ENCODE measurements at places on chromosomes 11 and 22.

DNA sequence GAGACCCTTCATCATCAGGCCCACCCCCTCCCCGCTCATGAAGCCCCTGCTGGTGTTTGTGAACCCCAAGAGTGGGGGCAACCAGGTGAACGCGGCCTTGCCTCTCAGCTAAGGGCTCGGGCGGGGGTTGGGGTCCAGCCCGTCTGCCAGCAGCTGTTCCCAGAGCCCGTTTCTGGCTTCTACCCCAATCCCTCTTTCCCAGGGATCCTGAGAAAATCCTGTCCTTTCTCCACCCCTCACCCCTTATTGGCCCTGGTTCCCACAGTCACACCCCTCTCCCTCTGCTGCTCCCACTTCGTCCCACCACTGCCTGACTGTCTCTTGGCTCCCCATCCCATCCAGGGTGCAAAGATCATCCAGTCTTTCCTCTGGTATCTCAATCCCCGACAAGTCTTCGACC is 9.4 kb upstream of the MDK start:
- no peak for DNase-seq

GRCh38 chr11:122556605-122557004 is 98.9 kb upstream of the UBASH3B start:
- DNase-seq = no peak

GRCh38 chr11:76523147-76523546 is 78.3 kb downstream of the EMSY start:
- no peak for DNase-seq

DNA sequence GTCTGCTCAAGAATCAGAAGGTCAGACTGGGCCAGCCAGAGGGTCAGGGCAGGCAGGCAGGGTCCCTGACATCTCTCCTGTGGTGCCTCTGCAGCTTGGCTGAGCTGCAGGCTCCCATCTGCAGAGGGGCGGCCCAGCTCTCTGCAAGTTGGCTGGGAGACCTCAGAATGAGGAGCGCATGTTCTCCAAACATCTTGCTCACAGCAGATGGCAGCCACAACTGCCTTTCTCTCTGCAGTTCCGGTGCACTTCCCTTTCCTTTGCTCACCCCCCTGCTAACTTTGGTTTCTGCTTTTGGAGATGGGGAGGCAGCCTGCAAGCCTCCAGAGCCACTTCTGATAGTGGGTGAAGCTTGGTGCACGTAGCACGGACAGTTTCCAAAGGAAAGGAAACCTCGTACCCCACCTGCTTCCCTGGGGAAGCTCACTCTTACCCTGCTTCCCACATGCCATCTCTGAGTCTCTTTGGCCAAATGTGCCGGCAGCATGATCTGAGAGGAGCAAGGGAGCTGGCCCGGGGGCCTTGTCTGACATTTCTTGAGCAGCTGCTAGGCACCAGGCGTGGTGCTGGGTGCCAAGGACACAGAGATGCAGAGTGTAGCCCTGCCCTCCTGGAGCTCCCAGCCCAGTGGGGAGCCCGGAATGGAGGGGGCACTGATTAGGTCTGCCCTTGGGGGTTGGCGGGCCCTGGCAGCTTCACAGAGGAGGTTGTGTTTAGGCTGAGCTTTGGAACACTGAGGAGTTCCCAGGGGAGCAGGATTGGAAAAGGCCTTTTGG is 18.2 kb downstream of the DAGLA start:
- DNase-seq = no peak

DNA sequence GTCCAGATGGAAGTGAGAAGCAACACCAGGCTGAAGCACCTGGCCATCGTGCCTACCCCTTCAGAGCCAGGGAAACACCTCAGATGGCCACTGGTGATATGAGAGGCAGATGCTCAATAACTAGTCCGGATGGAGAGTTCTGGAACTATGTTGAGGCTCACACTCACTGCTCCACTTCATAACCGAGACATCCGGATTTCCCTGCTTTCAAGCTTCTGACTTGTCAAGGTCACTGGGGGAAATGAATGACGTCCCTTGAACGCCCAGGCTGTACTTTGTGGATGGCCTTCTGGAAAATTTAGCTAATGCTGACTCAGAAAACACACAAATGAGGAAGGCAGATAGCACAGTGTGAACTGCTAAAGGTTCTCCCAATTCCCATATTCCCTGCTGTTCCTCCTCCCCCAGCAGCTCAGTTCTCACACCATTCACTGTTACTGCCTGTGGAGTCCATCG is at the start of gene LYVE1:
Gene LYVE1, minus strand, starts transcription at position 180 of the 456 bp plus-strand sequence. Its CDS starts 133 bp downstream, at position 47.
- no peak for DNase-seq

GRCh38 chr11:123302751-123303195 is 107.7 kb upstream of the CLMP start:
- peak; percentile 18 for DNase-seq

DNA sequence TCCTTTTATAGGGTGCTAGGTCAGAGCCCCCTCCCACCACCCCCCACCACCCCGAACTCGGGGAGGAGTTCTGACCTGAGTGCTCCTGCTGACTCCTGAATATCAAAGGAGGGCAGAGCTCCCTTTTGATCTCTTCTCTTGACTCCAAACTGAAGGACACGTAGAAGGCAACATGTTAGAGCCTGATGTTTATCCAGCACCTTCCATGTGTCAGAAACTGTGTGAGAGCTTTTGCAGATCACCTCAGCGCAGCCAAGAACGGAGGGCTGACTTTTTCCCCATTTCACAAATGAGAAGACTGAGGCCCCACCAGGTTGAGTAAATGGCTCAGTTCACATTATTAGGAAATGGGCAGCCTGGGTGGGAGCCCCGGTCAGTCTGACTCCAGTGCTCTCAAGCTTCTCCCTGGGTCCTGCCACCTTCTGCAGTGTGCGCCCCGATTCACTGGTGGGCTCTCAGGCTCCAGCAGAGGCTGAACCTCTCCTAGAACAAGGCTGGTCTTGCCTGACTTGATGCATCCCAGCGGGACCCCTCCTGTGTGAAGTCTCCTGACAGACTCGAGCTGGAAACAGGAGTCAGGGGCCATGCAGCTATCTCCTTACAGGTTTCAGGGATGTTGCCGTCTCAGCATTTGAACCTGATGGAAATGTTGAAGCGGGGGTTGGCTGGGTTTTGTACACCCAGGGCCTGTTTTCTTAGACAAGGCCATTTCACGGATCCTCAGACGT is 98.5 kb downstream of the TSPAN18 start:
- DNase-seq = no peak

- DNase-seq = no peak
Observed at GRCh38 chr22:36486619-36487384, 5.4 kb upstream of the TXN2 start.

- DNase-seq = no peak
Observed at GRCh38 chr11:73507086-73507485, 90.8 kb downstream of the FAM168A start.

- DNase-seq = no peak
Observed at GRCh38 chr22:22060200-22061084, 77.9 kb upstream of the TOP3B start.
